ENCODE measurements at places on chromosomes 2 and 18.

- peak; percentile 77 for DNase-seq
These were observed 10.6 kb upstream of the MC5R start for GRCh38 chr18:13813271-13813849.

DNA sequence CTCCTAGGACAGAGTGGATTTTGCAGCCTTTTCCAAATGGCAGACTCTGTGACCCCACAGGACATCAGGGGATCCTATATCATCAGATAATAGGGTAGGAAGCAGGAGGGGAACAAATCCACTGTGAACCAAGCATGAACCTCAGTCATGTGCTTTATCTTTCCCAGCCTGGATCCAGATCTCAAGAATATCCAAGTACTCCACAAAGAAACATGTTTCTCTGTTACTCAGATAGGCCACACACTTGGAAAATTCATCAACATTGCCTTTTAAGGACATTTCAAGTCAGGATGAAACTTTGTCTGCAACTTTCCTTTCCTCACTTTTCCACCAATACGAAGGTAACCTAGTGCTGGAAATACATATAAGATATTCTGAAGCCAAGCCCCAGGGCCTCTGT lies 85.8 kb downstream of the RDH14 start:
- DNase-seq, result no peak

DNA sequence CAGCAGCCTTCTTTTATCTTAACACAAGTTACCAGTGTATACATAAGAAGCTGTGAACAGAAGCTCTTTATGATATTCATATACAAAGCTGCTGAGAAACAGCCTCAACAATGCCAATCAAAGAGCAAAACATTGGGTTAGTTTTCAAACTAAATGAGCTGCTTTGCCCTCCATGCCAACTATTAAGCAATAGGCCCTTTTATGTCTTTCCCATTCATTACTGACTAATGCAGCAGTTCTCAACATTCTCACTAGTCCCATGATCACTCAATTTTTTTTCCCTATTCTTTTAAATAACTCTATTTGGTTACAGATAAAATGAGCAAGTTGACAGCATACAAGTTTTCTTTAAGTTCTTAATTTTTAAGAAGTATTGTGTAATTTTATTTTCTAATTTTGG lies 57.9 kb upstream of the FRZB start:
- no peak for DNase-seq

- DNase-seq, result no peak
These were observed 235.5 kb downstream of the GULP1 start for GRCh38 chr2:188527141-188527540.

DNA sequence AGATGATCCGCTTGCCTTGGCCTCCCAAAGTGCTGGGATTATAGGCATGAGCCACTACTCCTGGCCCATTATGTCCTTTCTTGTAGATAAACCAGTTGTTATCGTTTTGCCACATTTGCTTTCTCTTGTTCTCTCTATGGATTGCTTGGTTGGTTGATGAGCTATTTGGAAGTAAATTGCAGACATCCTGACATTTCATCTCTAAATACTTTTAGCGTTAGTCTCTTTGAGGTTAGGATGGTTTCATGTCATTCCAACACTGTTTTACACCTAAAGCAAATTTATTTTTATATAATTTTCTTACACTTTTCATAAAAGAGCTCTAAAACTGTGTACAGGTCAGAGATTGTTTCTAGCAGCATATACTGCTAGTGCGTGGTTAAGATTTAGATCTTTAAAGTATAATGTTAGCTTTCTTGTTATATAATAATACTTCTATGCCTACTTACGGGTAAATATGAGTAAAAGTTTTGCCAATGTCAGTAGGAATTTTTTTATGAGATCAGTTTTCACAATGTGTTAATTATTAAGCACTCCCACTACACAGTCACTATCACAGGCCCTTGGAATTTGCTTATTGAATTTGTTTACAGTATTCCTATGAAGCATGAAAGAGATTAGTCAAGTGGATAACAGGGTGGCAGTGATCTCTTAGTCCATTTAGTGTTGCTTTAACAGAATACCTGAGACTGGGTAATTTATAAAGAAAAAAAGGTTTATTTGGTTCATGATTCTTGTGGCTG lies 10.3 kb downstream of the POLI start:
- no peak for DNase-seq

GRCh38 chr2:142259356-142259755 lies 128.5 kb upstream of the LRP1B start:
- DNase-seq, result no peak

- peak; percentile 93 for DNase-seq
These were observed at the start of gene MOGAT1 for GRCh38 chr2:222671259-222672067. Gene MOGAT1, plus strand, starts transcription at chr2:222671658. Its CDS starts 128 bp downstream, at chr2:222671786.

- DNase-seq, result no peak
These were observed 2.8 kb downstream of the GATA6 start for GRCh38 chr18:22172120-22172582.

- no peak for DNase-seq
These were observed 5.4 kb downstream of the GCC2 start for GRCh38 chr2:108454440-108454839.

DNA sequence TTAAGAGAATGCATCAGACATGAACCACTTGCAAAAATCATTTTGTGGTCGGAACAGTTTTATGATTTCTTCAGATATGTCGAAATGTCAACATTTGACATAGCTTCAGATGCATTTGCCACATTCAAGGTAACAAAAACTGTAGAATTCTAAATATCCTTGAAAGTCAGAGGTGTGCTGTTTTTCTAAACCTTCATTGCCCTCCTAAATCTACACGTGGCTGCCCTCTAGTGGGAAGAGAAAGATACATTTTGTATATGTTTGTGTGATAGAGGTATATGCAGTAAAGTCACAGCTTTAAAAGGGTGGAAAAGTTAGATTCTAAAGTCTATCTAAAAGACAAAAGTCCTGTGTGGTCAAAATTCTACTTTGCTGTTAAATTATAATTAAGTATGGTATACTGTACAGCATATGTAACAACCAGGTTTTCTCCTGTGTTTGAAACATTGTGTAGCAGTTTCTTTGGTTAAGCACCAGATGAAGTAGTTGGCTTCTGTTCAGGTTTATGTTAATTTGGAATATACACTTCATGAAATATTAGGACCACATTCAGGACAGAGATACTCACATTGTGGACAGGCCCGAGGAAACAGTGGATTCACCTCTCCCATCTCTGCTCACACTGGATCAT lies 65.9 kb upstream of the ITM2C start:
- peak; percentile 38 for DNase-seq

- DNase-seq, result no peak
These were observed 70.0 kb downstream of the FIGN start for GRCh38 chr2:163665817-163666216.

- DNase-seq, result no peak
These were observed 46.6 kb upstream of the HNRNPA3 start for GRCh38 chr2:177165721-177166711.

- DNase-seq, result no peak
These were observed 2129.4 kb upstream of the PIK3C3 start for GRCh38 chr18:39825485-39826150.

GRCh38 chr2:215699700-215700538 lies 264.1 kb upstream of the FN1 start:
- DNase-seq, result no peak

- no peak for DNase-seq
These were observed 58.7 kb downstream of the STEAP3 start for GRCh38 chr2:119282146-119282995.

DNA sequence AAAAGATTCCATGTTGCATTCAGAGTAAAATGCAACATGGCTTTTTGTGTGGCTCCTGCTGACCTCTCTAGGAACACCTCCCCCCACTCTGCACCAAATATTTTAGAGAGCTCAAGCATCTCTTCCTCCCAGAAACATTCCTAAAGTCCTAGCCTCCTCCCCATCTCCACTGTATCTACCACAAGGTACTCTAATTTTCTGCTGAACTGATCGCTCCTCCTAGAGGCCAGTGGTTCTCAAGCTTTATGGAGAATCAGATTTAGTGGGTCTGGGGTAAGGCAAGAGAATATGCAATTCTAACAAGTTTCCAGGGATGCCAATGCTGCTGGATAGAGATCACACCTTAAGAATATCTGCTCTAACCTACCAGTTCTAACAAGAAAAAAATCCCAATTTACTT lies 89.5 kb upstream of the HNRNPA3 start:
- DNase-seq, result peak; percentile 12

DNA sequence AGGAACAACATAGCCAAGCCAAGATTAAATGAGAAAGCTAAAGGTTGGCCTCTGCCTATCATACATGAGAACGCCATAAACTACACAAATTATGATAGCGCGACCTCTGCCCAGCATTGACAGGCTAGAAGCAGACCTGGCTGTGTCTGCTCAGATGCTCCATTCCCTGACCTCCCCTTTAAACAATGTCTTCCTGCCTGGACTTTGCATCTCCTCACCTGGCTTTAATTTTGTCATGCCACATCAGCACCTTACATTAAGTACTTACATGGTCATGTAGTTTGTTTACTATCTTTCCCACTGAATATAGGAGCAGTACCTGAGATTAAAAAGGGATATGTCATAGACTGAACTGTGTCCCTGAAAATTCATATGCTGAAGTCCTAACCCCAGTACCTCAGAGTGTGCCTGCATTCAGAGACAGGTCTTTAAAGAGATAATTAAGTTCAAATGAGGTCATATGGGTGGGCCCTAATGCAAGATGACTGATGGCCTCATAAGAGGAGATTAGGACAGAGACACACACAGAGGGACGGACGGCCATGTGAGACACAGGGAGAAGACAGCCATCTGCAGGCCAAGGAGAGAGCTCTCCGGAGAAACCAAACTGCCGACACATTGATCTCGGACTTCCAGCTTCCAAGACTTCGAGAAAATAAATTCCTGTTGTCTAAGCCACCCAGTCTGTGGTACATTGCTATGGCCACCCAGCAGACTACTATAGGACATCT lies 103.7 kb downstream of the BIN1 start:
- no peak for DNase-seq

All from H7 (cell line).